NCI-H460 (cell line): ENCODE measurements at places on chromosomes 12 and 14. TPM values are rescaled to one million over a fixed set of nuclear protein-coding genes. Genes with fewer than 3 reads are reported as not detected.

- DNase-seq: no peak
These were observed 80.2 kb downstream of the NCOR2 start for GRCh38 chr12:124487066-124487833.

- DNase-seq: no peak
These were observed 18.6 kb downstream of the GNS start for GRCh38 chr12:64740646-64741045.

The AQP6 gene
- 0.17 and 0.32 TPM in 2 replicates for total RNA-seq

DNA sequence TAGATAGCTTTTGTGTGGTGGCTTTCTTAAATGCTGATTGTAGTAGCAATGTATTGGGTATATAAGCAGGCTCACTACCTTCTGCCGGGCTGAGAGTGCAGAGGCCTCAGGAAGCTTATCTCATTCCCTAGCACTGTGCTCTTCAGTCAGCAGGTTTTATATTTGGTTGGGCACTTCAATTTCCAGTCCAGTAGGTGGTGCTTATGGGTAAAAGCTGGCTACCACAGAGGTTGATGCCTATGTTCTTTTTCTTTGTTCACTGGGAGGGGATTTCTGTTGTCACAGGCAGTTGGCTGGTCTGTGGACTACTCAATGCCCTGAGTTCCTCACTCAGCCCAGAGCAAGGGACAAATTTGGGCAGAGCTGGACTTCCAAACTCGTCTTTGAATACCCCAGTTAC lies 43.0 kb upstream of the GLIPR1 start:
- no peak for DNase-seq

The ZNF891 gene
- 2.5 and 3.6 TPM in 2 replicates for total RNA-seq

GRCh38 chr12:57563358-57563757 lies 13.5 kb downstream of the KIF5A start:
- DNase-seq: no peak

DNA sequence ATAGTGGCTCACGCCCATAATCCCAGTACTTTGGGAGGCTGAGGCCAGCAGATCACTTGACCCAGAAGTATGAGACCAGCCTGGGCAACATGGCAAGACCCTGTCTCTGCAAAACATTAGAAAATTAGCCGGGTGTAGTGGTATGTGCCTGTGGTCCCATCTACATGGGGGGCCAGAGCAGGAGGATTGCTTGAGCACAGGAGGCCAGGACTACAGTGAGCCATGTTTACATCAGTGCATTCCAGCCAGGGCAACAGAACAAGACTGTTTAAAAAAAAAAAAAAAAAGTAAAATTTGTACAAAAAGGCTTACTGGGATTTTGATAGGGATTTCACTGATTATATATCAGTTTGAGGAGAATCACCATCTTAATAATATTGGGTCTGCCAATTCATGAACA lies 7.8 kb downstream of the HCFC2 start:
- no peak for DNase-seq

- no peak for DNase-seq
These were observed 15.2 kb downstream of the NACA start for GRCh38 chr12:56709759-56710376.

The SLC10A1 gene
- 0.17 TPM in 1 of 2 replicates, not detected in the other for total RNA-seq

The SLC17A8 gene
- not detected in 2 replicates for total RNA-seq
